ENCODE measurements at places on chromosomes 5 and 9.

- DNase-seq: peak; percentile 100
Observed at GRCh38 chr9:114677418-114677817, 4.6 kb downstream of the TEX48 start.

GRCh38 chr5:107878661-107879060 is 207.9 kb upstream of the EFNA5 start:
- DNase-seq: no peak

DNA sequence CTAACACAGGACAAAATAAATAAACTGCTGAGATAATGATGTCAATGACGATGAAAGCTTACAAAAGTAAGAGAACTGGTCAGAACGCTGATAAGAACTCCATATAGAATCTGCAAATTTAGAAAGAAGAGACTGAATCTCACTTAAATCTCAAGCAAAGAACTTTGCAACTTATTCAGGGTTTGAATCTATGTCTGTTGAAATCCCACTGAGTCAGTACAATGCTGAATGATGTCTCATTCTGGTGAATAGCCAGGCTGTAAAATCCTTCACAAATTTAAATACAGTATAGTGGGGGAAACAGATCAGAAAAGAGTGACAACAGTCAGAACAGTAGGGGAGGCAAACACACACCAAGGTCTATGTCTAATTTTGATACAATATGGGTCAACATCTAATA is 38.9 kb upstream of the NR3C1 start:
- peak; percentile 15 for DNase-seq

GRCh38 chr5:37757980-37758582 is 81.8 kb downstream of the GDNF start:
- peak; percentile 48 for DNase-seq

DNA sequence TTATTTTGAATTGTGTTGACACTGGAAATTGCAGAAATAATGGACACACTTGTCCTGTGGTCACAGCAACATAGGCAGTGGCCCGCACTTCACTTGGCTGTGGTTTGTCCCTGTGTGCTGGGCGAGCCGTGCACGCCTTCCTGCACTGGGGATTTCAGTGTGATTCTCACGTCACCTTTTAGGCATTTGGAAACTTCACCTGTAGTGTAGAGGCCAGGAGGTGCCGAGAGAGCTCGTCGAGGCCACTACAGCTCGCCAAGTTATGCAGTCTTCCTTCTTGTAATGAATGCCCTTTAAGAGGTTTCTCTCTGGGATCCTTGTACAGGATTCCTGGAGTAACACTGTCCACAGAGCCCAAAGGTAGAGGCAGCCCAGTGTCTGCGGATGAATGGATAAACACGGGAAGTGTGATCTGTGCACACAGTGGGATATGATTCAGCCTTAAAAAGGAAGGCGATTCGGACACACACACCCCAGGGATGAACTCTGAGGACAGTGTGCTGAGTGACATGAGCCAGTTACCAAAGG is 14.7 kb downstream of the TRAF2 start:
- peak; percentile 14 for DNase-seq

DNA sequence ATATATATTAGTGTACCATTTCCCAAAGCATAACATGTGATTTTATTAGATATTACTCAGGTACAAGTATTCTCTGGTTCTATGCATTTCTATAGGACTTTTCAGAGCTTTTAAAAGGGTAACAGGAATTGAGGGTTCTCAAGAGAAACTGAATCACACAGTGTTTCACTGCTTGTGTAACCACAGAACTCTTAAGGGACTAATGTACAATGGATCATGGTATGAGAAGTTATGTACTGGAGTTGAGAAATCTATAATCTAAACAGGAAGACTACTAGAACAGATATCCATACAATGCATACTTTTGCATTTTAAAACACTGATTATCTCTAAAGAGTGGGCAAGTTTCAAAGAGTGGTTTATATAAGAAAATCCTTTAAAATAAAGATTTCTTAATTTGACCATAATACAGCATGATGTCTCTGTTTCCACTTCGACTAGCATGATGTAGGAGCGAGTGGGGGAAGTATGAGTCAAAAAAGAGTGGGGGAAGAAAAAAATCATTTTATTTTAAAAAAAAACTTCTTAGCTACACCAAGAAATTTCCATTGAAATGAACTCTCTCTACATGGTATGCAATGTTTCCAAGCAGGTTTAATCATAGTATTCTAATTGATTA is 183.5 kb downstream of the RFX3 start:
- peak; percentile 73 for DNase-seq

DNA sequence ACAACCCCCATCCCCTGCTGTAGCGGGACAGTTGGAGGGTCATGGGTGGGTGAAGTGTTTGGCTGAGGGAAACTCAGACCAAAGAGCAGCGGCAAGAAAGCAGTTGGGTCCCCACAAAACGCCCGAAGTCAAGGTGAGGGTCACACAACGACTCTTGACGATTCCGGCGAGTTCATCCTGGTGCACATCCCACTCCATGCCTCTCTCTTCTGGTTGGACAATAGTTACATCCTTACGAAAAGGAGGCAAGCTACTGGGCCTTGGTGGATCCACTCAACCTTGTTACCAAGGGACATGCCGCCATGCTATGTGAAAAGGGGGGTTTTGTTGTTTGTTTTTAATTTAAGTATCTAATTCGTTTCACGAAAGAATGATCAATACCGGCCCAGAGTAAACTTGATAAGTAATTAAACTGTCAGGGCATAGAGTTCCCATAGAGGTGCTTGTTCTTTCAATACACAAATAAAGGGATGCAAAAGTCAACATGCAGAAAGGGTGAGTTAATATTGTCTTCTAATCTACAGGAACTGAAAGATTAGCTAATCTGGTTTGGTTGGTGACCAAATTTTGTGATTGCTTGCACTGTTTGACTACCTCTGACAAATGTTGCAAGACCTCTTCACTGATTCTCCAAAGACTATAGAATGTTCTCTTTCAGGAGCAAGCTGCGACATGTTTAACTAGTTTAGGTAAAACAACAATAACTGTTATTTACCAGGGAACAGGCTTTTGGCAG is 732 bp upstream of the SMIM15 start:
- DNase-seq: peak; percentile 32

DNA sequence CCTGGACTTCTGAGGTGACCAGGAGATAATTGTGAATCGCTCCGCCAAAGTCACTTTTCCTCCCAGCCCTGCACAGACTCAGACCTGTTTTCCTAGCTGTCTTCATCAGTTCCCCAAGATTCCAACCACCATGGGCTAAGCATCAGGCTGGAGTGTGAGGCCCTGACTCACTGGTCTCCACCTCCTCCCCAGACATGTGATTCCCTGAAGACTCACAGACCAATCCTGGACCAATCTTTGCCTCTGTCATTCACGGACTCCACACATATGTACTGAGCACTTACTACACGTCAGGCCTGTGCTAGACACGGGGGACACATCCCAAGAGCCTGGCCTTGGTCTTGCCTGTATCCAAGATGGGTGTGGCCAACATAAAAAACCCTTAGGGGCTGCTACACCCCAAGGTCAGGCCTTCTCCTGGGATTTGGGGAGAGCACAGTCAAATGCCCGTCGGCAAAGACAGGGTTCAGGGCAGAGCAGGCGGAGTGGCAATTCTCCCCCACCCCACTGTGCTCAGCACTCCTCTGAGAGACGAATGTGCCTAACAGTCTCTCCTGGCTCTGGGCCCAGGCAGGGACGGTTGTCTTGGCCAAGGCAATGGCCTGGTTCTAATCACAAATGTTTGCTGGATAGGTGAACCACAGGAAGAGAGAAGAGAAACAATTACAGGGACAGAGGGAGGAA is 11.9 kb downstream of the EEIG1 start:
- DNase-seq: peak; percentile 80

GRCh38 chr5:169893571-169893970 is 86.7 kb downstream of the INSYN2B start:
- no peak for DNase-seq

GRCh38 chr5:81300921-81301270 is 491 bp upstream of the ZCCHC9 start:
- DNase-seq: peak; percentile 11

Measured in choroid plexus epithelial cell (primary cell).